Astrocyte of the hippocampus (primary cell): ENCODE measurements at places on chromosomes 4 and X.
A peak's percentile ranks its signal among the peaks of the same experiment; 100 is the strongest.

- no peak for DNase-seq
Observed at GRCh38 chr4:140331245-140331644, 42.2 kb upstream of the SCOC start.

GRCh38 chr4:2516635-2517034 lies 19.8 kb upstream of the FAM193A start:
- no peak for DNase-seq

DNA sequence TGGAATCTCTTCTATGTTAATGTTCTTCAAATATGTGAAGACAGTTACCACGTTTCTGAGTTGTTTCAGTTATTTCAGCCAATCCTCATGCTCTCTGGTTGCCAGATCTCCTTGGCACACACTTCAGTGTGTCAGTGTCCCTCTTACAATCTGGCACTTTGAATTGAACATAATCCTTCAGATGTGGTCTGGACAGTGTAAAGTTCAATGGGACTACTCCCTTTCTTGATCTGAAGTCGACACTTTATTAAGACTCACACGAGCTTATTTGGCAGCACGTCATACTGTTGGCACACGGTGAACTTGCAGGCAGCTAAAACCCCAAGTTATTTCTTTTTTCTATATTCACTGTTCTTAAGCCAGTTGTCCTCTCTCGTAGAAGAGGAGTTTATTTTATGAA lies 28.2 kb downstream of the ARSJ start:
- peak; percentile 83 for DNase-seq

DNA sequence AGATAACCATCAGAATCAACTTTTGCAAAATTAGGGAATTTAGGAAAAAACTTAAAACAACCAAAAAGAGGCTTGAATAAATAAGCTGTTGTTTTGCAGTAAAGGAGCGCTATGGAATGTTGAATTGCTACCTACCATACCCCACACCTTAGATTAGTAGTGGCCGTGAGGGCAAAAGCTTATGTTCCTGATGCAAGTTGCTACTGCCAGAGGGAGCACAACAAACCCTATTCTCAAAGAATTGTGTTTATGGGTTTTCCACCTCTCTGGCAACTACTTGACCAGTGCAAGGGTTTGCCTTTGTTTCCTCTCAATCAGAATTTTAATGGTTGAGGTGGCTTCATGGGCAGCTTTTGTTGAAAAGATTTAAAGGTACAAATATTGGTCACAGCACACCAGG lies 268.1 kb downstream of the LAS1L start:
- no peak for DNase-seq

DNA sequence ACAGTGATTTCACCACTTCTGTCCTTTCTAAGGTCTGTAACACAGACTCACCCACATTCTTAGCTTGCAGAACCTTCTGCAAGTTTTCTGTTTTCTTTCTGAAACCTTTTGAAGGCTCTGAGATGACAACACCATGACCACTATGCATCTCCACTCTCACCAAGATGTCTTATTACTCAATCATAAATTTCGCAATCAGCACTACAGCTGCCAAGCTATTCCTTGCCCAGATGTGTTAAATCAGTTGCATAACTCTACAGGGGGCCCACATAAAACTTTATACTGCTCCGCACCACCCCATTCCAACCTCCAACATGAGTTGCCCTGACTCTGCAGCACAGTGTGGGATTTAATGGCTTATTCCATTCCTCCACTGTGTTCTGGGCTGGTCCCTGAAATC lies 229.9 kb downstream of the COL25A1 start:
- DNase-seq = no peak

- DNase-seq = no peak
Observed at GRCh38 chrX:53587795-53588420, 98.6 kb downstream of the HUWE1 start.

- DNase-seq = no peak
Observed at GRCh38 chrX:131270080-131270479, 19.0 kb downstream of the IGSF1 start.
